ENCODE measurements at places on chromosomes 5 and 9.

- DNase-seq: no peak
These were observed 202.6 kb downstream of the DCP2 start for GRCh38 chr5:113179156-113179555.

GRCh38 chr5:142657446-142657845, 28.4 kb downstream of the FGF1 start:
- DNase-seq: no peak

- DNase-seq: no peak
These were observed 259.5 kb downstream of the GAS1 start for GRCh38 chr9:86687788-86688187.

DNA sequence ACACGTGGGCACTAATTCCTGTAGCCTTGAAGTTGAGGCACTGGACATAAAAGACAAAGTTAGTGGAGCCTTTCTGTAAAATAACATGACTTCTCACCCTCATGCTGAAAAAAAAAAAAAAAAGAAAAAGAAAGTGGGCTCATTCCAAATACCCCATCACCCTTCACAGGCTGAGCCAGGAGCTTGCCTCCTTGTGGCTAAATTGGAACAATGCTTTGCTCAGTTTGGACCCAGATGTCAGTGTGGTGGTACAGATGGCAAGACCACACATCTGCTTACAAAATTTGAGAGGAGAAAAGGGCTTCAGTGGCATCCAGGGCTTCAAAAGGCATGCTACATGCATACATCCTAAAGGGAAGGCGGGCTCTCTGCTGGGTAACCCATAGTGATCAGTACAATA, 342.8 kb downstream of the EBF1 start:
- DNase-seq: no peak

DNA sequence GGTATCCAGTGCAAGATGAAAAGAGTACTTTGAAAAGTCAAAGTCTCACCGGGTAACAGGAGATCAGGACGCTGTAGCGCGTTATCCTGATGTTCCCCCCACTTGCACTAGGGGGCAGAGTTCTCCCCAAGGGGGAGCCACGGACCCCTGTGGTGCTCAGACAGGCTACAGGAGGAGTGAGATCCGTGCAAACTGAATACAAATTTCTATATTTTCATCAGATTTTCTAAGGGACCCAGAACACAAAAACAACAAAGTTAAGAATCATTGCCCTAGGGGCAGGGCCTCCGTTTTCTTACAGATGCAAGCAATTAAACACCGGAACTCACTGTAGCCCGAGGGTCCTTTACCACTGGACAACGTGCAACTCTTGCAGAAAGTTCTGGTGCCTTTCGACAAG, 2.0 kb downstream of the MYO10 start:
- no peak for DNase-seq

GRCh38 chr9:2704504-2704903, 12.8 kb upstream of the KCNV2 start:
- no peak for DNase-seq

GRCh38 chr5:132301344-132302271, 7.4 kb downstream of the SLC22A4 start:
- no peak for DNase-seq

DNA sequence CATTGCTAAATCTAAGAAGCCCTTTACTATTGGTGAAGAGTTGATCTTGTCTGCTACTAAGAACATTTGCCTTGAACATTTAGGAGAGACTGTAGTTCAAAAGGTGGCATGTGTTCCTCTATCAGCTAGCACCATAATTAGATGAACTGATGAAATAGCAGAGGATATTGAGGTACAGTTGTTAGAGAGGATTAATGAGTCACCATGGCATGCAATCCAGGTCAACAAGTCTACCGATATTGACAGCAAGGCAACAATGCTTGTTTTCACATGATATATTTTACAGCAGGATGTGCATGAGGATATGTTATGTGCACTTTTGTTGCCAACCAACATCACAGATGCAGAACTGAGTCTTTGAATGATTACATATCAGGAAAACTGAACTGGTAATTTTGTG, 134.3 kb upstream of the CDH9 start:
- DNase-seq: no peak

- DNase-seq: no peak
These were observed 52.9 kb downstream of the MYO10 start for GRCh38 chr5:16883176-16883575.

- no peak for DNase-seq
These were observed 6.5 kb upstream of the PAX5 start for GRCh38 chr9:37040508-37041127.

GRCh38 chr5:122996091-122996490, 40.4 kb downstream of the PPIC start:
- no peak for DNase-seq

DNA sequence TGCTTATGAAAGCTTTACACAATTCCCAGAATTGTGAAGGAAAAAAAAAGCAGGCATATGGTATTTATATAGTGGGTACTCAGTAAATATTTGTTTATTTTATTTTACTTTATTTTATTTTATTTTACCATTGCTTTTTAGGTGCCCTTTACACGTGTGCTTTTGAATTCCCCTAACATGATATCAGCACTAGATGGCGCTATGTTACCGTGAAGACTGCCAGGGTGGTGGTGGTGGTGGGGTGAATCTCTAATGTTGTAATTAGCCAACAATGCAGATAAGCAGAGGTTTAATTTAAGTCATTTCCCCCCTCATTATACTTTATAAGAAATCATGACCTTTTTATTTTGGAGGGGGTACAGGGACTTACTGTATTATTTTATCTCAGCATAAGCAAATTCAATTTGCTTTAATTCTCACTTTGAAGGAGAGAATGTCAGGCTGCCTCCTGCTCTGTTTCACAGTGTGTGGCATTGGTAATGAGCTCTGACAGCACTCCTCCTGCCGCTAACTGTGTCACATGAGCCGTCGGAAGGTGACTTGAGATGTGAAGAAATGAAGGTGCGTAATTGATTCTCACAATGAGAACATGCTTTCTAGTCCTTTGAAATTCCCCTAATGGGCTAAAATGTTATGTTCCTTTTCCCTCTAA, 165.6 kb downstream of the YTHDC2 start:
- peak; percentile 20 for DNase-seq

- no peak for DNase-seq
These were observed 96.7 kb downstream of the NRG2 start for GRCh38 chr5:139946440-139946839.

DNA sequence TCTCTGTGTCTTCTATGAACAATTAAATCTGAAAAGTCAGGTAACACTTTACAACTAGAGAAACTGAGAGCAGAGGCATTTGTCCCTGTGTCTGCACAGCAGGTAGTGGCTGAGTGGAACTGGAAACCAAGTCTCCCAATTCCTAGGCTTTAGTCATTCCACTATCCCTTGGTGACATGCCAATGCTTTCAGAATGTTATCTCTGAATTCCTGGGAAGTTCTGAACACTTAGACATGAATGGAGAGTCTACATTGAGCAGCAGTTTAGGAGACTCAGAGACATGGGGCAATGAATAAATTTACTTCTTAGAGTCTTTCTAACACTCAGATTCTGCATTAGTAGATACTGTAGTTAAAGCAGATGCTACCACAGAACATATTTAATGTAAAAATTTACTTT, 94.8 kb upstream of the APC start:
- DNase-seq: no peak

DNA sequence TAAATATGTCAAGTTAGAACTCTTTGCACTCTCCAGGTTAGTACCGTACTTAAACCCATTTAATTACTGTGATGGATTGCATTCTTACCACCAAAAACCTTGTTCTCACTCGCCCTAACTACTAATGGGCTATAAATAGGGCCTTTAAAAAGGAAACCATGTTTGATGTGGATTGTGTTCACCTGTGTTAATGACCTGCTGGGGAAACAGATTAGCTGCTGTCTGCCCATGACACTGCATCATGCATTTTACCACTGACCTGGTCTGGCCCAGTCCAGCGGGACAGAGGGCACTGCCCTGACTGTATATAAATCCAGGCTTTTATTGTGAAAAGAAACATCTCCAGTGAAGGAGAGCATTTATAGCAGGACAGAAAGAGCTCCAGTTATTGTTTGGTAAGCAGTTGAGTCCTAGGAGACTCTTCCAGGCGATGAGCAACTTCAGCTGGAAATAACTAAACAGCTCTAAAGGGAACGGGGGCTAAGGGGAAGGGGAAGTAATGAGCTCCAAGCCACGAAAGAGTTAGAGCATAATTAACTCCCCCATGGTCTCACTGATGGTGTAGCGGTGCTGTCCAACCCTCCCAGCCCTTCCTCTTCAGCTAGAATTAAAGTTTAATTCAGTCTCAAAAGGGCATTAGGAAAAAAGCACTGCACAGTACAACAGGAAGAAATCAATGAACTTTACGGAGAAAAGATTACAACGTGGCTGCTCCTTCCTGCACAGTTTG, 303.1 kb downstream of the ENC1 start:
- DNase-seq: no peak

GRCh38 chr9:77819657-77820056, 171.5 kb upstream of the GNA14 start:
- no peak for DNase-seq

GRCh38 chr5:166086568-166086967, 2204.9 kb upstream of the WWC1 start:
- DNase-seq: no peak

- no peak for DNase-seq
These were observed 101.9 kb downstream of the SLC28A3 start for GRCh38 chr9:84238652-84239051.

DNA sequence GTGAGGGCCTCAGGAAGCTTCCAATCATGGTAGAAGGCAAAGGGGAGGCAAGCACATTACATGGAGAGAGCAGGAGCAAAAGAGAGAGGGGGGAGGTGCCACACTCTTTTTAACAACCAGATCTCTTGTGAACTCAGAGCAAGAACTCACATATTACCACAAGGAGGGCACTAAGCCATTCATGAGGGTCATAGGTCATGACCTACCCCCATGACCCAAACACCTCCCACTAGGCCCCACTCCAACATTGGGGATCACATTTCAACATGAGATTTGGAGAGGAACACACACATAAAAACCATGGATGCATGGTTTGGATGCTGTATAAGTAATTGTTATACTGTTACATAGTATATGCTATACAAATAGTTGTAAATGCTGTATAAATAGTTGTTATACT, 17.5 kb downstream of the POLK start:
- no peak for DNase-seq

GRCh38 chr5:73733219-73733618, 107.2 kb downstream of the ARHGEF28 start:
- no peak for DNase-seq

- no peak for DNase-seq
These were observed 140.5 kb upstream of the TARS1 start for GRCh38 chr5:33300209-33300742.

DNA sequence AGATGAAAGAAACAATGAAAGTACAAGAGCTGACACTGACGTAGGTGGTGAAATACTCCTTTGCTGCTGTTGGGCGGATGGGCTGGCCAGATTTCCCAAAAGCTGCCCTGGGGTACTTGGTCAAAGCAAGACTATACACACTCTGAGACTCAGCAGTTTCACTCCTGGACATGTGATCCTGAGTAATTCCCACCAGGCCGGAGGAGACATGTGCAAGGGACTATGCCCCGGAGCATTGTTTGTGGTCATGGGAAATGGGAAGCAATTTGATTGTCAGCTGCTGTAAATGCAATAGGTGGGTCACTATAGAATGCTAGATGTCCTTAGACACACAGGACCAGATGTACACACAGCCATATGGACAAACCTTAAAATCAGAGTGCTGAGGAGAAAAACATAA, 116.1 kb downstream of the DCP2 start:
- no peak for DNase-seq

GRCh38 chr5:126398791-126399190, 24.4 kb upstream of the GRAMD2B start:
- DNase-seq: no peak

- DNase-seq: no peak
These were observed 79.8 kb upstream of the LMX1B start for GRCh38 chr9:126533926-126534310.

GRCh38 chr9:16320338-16320902, 550.0 kb downstream of the BNC2 start:
- DNase-seq: no peak

DNA sequence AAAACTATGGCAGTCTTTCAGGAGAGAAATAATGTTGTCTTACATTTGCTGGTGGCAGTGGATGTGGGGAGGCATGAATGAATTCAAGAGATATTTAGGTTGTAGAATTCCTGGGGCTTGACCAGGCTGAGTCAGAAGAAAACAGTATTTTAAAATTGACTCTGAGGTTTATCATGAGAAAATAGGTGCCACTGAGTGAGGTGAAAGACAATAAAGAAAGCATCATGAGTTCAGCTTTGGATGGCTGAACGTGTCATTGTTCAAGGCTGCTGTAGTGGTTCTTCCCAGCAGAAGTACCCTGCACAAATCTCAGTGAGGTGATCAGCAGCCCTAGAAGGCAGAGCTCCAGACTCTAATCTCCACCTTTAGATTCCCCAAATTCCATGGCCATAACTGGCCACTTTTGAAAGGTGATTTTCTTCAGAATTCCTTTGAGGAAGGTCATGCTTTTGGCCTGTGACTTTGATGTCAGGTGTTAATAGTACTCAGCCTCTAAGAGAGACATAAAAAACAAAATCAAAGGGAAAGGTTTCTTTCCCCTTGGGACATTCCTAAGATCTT, 395.4 kb downstream of the NTRK2 start:
- DNase-seq: no peak

GRCh38 chr9:6079386-6079785, 64.0 kb upstream of the RANBP6 start:
- DNase-seq: no peak

DNA sequence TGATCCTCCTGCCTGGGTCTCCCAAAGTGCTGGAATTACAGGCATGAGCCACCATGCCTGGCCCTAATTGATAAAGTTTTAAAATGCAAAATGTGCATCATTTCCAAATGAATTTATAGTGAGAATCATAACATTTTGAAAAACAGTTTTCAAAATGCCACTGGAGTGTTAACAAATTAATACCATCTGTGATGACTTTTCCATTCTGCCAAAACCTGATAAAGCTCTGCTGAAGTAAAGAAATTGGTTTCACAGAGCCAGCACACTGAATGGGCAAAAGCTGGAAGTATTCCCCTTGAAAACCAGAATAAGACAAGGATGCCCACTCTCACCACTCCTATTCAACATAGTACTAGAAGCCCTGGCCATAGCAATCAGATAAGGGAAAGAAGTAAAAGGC, 89.6 kb downstream of the MUSK start:
- no peak for DNase-seq

- no peak for DNase-seq
These were observed 5.6 kb downstream of the FER start for GRCh38 chr5:108753331-108753730.

- DNase-seq: no peak
These were observed 97.2 kb downstream of the DOCK8 start for GRCh38 chr9:311841-312240.

GRCh38 chr5:142749321-142749720, 20.9 kb upstream of the ARHGAP26 start:
- no peak for DNase-seq

GRCh38 chr9:109996936-109997580, 210.9 kb downstream of the C9orf152 start:
- DNase-seq: no peak

DNA sequence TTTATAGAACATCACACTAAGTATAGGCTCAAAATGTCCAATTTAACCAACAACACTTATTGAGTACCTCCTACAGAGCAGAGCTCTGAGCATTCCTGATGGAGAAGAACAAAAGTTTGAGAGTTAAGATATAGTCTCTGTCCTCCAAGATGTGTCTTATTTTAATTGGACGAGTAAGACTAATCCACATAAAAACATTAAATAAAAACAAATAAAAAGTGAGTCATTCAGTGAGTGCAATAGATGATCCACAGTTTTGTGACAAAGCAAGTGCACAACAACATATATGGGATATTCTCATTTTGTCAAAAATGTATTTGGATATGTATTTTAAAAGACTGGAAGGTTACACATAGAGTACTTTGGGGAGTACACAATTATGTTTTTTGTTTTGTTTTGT, 277.4 kb downstream of the FBXL17 start:
- DNase-seq: no peak
